ENCODE measurements at places on chromosomes 2 and 18.

DNA sequence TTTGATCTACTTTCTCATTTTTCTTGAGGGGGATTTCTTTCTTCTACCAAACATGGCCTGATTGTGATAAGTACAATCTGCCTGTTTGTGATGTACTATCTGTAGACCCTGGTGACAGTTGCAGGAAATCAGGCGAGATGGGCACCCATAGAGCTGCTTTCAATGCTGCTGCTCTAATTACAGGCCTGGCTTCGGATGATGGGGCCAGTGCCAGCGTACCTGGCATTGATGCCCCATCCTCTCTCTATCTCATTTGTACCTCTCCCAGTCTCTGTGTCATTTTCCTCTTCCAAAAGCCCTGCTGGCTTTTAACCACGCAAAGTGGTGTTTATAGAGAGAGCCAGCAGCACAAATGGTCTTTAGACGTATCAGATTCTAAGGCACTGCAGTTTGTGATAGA is 69.9 kb downstream of the KCTD18 start:
- DNase-seq, result no peak

GRCh38 chr2:119478188-119478977 is 45.9 kb downstream of the SCTR start:
- DNase-seq, result no peak

- no peak for DNase-seq
These were observed 159.9 kb downstream of the ACTR3 start for GRCh38 chr2:114049826-114050225.

GRCh38 chr18:8241731-8242130 is 367.5 kb upstream of the RAB12 start:
- no peak for DNase-seq

DNA sequence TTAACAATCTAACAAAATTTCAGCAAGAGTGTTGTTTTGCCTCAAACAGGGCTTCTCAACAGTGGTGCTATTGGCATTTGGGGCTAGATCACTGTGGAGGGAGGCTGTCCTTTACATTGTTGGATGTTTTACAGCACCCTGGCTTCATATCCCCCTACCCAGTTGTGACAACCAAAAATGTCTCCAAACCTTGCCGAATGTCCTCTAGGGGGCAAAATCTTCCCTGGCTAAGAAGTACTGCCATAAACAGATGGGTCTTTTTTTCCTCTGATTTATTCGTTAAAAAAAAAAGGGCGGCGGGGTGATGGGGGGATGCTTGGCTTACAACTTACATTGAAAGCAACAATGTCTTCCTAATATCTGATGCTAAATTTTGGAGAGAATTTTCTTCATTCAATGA is 207.6 kb upstream of the CCDC150 start:
- DNase-seq, result no peak

GRCh38 chr2:238093181-238094140 is 6.7 kb upstream of the ESPNL start:
- no peak for DNase-seq

Data from stimulated activated CD4-positive, alpha-beta T cell treated with anti-CD3 and anti-CD28 coated beads, Interleukin-1b, Interleukin-23, amount 100 ng/mL, for 24 hours (primary cell).